ENCODE measurements at places on chromosomes 12 and 14.
A peak's percentile ranks its signal among the peaks of the same experiment; 100 is the strongest.

DNA sequence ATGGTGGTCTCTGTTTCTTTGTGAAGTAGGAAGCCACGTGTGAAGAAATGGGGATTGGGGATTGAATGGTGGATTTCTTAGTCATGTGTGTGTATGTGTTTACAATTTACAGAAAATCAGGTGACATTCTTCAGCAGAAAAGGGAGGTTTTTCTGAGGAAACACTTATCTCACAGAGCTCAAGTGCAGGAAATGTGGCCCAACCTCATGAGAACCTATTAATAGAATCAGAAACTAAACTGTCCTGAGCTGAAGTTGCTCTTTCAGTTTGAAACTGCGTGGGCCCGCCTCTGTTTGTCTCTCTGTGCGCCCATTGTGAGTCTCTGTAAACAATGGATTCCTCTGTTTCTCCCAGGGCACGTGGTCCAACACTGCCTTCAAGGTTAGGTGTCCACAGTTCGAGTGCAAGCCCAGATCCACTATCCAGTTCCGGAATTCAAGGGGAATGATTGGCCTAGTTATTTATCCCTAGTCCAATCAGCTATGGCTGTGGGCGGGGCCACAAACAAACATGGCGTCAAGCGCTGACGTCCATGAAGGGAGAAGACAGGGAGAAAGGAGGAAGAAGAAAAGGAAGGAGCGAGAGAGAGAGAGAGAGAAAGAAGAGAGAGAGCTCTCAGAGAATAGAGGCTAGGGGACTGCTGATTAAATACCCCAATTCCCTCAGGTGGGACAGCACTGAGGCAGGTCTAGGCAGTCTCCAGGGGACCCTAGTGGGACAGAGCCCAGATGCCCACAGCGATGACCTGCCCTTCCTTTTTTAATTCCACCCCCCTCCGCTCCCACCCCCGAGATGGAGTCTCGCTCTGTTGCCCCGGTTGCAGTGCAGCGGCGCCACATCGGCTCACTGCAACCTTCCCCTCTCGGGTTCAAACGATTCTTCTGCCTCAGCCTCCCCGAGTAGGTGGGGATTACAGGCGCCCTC is 31.4 kb upstream of the C12orf76 start:
- DNase-seq: peak; percentile 92

DNA sequence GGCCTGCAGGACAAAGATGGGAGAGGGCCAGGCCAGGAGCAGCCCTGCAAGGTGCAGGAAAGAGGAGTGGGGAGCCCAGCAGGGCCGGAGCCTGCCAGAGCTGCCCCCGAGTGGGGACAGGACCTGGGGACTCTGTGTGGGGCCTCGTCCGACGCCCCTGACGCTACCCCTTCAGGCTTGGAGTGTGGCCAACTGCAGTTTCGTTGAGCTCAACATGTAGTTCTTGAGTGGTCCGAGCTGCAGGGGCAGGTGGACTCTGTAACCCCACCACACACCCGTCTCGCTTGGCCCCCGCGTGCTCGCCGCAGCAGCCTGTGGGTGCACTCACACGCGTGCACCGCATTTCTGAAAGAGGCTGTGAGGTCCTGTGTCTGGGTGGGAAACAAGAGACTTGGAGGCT is 2.0 kb downstream of the ASPG start:
- DNase-seq: no peak

DNA sequence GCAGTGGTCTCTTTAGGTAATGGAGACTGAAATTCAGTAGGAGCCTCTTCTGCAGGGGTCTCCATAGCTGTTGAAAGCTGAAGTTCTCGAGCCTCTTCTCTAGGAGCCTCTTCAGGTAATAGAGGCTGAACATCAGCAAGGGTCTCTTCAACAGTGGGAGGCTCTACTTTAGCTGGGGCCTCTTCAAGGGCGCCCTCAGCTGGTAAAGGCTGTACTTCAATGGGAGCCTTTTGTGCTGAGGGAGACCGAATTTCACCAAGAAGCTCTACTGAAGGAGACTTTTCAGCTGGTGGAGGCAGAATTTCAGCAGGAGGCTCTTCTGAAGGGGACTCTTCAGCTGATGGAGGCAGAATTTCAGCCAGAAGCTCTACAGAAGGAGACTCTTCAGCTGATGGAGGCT is 1.5 kb downstream of the FSCB start:
- no peak for DNase-seq

DNA sequence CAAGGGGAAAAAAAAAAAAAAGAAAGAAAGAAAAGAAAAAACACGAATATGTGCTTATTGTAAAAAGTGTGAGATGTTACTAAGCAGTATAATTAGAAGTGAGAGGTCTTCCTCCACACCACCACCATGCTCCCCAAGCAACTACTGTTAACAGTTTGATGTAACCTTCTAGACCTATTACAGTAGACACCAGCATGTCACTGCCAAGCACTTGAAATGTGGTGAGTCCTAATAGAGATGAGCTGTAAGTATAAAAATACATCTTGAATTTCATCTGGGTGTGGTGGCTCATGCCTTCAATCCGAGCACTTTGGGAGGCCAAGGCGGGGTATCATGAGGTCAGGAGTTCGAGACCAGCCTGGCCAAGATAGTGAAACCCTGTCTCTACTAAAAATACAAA is 8.1 kb upstream of the SNRNP35 start:
- DNase-seq: no peak

DNA sequence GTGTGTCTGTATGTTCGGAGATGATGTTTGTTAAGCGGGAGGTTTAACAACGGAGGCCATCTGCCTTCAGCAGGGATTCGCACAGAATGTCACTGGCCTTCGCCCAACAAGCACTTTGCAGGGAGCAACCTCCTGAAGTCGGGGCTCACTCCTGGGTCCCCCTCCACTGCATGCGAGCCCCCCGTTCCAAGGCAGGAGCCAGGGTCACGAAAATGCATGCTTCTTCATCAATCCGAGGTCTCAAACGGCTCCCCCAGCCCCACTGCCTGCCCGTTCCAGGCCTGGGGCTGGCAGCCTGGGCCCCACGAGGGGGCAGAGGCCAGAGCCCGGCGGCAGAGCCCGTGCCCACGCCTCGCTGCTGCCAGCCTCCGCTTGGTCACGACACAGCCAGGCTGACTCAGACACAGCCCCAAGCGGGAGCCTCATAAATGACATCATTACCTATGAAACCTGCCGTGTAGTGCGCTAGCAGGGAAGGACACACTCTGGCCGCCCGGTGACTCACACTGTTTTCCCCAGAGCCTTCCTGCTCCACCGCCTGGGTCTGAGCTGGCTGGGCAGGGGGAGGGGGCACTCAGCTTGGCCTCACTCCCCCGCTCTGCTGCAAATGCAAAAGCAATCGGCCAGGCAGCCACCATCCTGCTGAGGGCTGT is 169.5 kb upstream of the RTL1 start:
- no peak for DNase-seq

- DNase-seq: no peak
These were observed 163.4 kb downstream of the AKAP6 start for GRCh38 chr14:32492457-32492856.

- DNase-seq: no peak
These were observed 40.0 kb downstream of the PTPN11 start for GRCh38 chr12:112458751-112459150.

- DNase-seq: peak; percentile 76
These were observed 30.3 kb upstream of the ADIPOR2 start for GRCh38 chr12:1660304-1661187.

DNA sequence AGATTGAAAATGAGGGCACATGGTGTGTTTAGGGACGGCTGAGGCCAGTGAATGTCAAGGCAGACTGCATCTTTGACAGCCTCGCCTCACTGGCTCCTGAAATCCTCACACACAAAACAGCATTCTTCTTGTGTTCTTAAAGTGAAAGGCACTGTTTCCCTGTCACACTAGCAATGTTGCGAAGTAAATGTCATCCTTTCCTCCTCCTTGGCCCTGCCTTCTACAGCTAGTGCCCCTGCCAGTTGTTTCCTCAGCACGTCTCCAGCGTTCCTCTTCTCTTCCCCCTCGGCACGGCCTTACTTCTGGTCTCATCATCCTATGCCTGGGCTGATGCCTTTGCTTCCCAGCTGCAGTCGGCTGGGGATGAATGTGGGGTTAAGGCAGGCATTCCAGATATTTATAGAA is 129.4 kb upstream of the DNM1L start:
- peak; percentile 56 for DNase-seq

DNA sequence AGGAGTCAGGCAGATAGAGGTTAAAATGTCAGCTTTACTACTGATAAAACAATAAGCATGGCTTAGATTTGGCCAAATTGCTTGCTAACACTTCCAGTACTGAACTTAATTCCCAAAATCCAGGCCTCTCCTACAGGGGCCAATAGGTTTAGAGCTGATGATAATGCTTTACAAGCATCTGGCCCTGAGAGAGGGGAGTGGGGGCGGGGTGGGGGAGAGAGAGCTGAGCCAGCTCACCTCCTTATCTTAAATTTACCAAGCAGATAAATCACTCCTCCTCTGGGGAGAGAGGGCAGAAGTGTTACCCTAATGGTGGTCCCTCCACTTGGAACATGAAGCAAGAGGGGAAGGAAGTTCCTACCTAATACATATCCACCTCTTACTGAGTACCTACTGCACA is 182.2 kb upstream of the CRY1 start:
- no peak for DNase-seq

Measured in midbrain (tissue), 1 donor.